ENCODE measurements at places on chromosomes 4 and X.

- peak; percentile 19 for DNase-seq
Measured at GRCh38 chr4:80465238-80465637, 129.7 kb downstream of the CFAP299 start.

DNA sequence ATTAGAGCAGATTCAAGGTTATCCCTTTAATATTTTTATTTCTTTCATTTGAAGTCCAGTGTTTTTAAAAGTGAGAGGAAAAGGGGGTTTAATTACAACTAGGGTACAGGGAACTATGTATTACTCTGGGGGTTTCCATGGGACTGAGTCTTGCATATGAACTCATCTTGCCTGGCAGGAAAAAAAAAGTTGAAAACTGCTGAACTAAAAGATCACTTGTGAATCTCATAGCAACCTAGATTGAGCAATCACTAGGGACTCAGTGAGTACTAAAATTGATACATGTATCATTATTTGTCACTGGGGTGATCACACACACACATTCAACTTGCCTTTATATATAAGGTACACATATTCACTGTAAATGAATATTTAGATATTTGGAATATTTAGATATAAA lies 180.7 kb upstream of the SFRP2 start:
- DNase-seq: no peak

GRCh38 chr4:24278693-24279092 lies 305.7 kb downstream of the DHX15 start:
- no peak for DNase-seq

GRCh38 chr4:18022572-18023050 lies 1.1 kb upstream of the LCORL start:
- DNase-seq: no peak

- no peak for DNase-seq
Measured at GRCh38 chr4:159137176-159137575, 34.3 kb downstream of the RAPGEF2 start.

DNA sequence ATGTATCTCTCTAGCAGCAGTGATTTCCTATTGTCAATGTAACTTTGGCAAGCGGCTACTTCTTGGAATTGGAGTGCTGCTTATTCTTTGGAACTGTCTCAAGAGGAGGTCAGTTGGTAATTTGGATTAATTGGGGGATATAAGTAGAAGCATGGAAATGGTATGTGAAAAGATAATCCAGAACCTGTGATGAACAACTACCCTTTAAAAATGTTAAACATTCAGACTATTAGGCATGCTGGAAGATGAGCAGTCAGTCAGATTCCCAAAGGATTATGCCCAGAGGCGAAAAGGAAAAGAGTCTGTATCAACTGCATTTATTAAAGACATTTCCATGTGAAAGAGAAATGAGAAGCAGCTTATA lies 62.5 kb downstream of the SEC24D start:
- peak; percentile 20 for DNase-seq

GRCh38 chr4:24594887-24595286 lies 10.5 kb upstream of the DHX15 start:
- peak; percentile 55 for DNase-seq

- DNase-seq: no peak
Measured at GRCh38 chrX:39157796-39158195, 356.5 kb downstream of the MID1IP1 start.

DNA sequence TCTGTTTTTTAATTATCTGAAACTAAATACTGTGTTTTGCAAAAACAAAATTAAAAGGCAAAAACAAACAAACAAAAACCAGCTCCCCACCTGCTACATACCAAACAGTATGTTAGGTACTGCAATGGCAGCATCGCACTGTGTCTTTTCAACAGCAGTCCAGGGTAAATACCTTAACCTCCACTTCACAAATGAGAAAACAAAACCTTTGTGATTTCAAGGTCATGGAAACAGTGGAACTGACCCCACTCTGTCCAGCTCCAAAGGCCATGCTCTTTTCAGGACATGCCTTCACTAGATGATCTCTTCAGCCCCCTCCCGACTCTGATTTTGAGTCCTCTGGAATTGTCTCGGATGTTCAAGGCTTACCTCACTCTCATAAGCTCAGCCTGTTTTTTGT lies 183.4 kb downstream of the CBR4 start:
- DNase-seq: no peak

- DNase-seq: no peak
Measured at GRCh38 chrX:38273453-38273852, 52.8 kb upstream of the SRPX start.

- DNase-seq: no peak
Measured at GRCh38 chrX:39653691-39654090, 444.1 kb downstream of the BCOR start.

GRCh38 chr4:7481227-7481626 lies 46.5 kb upstream of the PSAPL1 start:
- DNase-seq: no peak

GRCh38 chr4:147195386-147195785 lies 249.7 kb upstream of the TTC29 start:
- no peak for DNase-seq

DNA sequence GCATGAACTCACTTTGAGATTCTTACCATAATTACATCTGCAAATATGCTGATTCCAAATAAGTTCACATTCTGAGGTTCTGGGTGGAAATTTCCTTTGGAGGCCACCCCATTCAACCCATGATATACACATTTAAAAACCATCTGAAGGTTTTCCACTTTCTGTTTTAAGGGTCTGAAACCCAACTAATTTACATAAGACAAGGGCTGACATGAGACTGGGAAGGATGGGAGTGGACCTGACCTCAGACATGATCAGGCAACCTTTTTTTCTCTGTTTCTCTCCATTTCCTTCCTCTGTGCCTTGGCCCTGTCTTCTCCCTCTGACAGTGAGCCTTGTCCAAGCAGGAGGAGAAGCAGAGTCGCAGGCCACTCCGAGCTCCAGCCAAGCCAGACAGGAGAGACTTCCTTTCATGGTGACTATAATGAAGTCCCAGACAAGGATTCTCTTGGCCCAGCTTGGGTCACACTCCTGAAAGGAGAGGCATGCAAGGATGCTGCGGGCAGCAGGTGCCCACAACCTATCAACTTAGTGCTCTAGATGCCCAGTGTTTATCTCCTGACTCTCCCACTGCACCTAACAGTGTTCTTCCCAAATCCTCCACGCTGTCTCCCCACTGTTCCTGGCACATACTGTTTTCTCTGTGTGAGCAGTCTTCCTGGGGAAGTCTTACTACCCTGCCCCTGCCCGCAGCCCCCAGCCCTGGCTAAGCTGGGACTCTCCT lies 39.9 kb downstream of the MSX1 start:
- no peak for DNase-seq

DNA sequence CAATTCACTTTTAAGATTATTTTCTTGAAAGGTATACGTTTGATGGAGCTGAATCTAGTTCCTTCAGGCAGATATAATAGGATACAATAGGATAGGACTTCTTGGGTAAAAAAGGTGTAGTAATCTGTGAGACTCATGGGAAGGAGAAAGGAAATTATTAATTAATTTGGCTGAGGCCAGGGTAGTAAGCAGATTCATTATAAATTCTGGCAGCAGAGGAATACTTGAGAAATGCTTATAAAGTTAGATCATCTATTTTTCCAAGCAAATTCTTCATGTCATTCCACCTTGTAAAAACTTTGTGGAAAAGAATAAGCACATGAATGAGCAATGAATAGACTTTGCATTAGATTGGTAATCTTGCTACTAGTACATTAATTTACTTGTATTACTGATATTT lies 46.9 kb downstream of the GYPE start:
- DNase-seq: no peak

DNA sequence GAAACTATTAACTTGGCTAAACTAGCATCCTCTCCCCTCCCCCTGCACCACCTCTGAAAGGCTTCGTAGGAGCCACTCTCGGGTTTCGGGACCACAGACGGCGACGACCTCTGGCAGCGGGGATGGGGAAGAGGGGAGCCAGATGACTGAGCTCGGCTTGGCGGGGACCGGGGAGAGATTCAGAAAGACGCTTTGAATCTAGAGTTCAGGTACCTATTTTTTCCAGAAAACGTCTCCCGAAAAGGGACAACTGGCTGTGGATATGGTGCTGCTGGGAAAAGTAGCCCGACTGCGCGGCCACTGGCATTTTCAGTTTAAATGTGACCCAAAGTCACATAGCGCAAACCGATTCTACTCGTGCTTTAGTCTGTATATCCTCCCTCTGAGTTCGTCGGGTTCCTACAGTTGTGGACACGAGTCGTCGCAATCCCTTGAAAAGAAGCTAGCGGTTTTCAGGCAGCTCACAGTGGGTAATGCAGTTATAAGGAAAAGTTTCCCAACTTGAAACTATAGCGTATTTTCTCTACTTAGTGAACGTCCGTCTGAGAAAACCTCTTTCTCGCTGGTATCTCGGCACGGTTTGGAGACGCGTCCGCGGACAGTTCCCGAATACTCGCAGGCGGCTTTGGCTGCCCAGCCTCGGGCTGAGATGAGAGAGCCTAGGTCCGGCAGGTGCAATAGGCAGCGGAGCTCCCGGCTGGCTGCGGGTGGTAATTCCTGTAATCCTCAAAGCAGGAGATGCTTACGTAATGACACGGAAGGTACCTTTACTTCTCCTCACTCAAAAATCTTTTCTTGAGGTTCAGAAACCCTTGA lies 1.3 kb downstream of the PARM1 start:
- DNase-seq: no peak

- DNase-seq: no peak
Measured at GRCh38 chr4:182144626-182145333, 98.4 kb upstream of the TENM3 start.

GRCh38 chr4:172751550-172751949 lies 417.1 kb upstream of the GALNT7 start:
- no peak for DNase-seq

DNA sequence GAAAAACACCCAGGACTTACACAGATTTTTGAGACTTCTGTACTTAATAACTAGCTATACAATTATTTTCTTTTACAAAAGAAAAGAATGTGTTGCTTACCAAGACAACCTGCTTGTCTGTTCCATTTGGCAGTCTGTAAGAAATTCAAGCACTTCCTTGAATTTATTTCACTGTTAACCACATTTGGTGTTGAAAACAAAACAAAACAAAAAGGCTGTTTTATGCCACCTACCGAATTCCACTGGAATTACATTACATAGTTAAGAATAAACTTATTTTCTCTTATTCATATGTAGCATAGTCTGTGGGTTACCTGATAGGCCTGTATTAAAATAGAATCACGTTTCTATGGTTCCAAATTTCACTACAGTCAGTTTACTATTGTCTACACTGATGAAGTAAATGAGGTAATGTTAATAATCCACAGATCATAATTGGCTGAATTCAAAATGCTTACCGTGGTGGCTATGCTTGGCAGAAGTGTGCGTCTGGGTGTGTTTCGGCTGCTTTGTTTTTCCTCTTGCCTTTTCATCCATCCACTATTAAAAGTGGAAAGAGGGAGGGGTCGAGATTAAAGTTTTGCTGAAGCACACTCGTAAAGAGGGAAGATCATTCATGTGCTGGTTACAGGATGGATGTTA lies at the start of gene TLR1:
TSS of gene TLR1 (minus strand) at position 138 of the 642 bp plus-strand sequence. CDS start 5,960 bp downstream, outside the sequence.
- DNase-seq: peak; percentile 42

DNA sequence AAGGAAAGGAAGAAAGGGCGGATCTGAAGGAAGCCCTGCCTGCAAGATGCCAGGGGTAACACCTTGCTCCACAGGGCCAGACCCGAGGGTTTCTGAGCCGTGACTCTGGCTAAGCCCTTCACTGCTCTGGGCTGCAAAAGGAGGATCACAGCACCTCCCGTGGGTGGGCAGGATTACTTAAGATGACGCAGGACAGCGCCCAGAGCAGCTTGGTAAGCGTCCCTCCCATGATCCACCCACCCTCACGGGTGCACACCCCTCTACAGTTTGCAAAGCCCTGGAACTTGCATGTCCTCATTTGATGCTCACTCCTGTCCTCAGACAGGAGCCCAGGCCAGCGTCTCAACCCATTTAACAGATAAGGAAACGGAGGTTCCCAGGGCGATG lies 64.9 kb downstream of the CRMP1 start:
- DNase-seq: no peak

GRCh38 chrX:11480626-11481025 lies 185.1 kb downstream of the ARHGAP6 start:
- no peak for DNase-seq

DNA sequence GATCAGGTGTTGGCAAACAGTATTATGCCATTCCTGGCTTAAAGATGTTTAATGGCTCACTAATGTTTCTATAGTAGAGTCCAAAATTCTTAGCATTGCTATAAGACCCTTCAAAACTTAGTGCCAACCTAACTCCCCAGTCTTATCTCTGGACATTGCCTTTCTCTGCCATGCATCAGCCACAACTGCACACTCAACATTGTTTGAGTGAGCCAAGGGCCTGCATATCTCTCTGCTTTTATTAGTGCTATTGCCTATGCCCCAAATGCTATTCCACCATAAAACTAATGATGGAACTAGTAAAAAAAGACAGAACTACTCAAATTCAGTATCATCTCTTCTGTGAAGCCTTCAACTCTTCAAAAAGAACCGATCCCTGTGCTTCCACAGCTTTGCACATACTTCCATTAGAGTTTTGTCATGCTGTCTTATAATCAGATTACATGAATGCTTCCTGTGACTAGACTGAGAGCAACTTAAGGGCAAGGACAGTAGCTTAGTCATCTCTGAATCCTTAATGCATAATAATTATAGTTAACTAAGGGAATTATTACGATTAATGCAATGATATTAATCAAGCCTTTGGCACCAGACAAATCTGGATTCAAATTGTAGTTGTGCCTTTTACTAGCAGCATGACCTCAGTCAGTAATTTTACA lies 53.7 kb downstream of the CHM start:
- peak; percentile 14 for DNase-seq

DNA sequence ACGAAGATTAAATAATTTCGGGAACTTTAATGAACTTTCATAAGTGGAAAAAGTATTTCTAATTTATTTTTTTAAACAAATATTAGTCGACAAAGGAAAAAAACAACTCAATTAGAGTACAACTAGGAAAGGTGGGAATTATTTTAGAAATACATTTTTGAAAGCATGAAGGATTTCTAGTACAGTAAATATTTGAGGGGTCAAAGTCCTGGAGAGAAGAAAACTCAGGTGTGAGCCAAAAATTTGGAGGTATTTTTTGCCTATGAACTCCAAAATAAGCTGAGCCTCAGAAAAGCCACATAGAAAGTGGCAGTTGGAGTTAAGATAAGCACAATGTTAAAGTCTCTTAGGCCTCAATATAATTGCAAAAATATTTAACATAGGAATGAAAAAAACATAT lies 2017.3 kb downstream of the C4orf33 start:
- DNase-seq: no peak

- no peak for DNase-seq
Measured at GRCh38 chrX:10989386-10989785, 121.7 kb upstream of the HCCS start.

DNA sequence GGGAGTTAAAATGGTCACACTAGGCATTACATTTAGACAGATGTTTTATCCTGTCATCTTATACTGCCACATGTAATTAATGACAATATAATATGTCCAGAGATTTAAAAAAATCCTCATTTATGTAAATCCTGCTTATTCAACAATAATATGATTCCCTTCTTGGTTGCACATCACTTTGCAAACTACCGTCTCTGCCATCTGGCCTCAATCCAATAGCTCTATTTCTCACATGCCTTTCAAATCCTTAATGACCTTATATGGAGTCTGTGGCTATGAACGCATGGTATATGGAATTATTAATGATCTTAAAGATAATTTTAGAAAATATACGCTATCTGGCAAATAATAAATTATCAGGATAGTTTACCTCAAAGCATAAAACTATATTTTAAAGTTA lies 144.5 kb downstream of the NPNT start:
- no peak for DNase-seq

GRCh38 chr4:97593248-97593647 lies 550.0 kb downstream of the STPG2 start:
- DNase-seq: no peak

GRCh38 chr4:54509057-54509456 lies 148.7 kb upstream of the KIT start:
- no peak for DNase-seq
